ENCODE measurements at places on chromosomes 12 and 14. TPM values are rescaled to one million over a fixed set of nuclear protein-coding genes. Genes with fewer than 3 reads are reported as not detected.

DNA sequence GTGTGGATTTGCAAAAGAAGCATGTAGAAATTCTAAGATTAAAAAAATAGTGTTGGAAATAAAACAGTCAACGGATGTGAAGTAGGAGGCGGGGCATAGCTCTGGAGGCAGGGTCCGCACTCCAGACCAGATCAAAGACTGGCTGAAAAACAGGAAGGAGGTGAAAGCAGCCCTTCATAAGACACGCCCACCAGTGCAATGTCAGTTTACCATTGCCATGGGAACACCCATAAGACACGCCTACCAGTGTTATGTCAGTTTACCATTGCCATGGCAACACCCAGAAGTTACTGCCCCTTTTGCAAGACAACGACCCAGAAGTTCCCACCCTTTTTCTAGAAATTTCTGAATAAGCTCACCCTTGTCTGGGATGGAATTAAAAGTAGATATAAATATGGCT, 87.1 kb downstream of the FZD10 start:
- no peak for DNase-seq

DNA sequence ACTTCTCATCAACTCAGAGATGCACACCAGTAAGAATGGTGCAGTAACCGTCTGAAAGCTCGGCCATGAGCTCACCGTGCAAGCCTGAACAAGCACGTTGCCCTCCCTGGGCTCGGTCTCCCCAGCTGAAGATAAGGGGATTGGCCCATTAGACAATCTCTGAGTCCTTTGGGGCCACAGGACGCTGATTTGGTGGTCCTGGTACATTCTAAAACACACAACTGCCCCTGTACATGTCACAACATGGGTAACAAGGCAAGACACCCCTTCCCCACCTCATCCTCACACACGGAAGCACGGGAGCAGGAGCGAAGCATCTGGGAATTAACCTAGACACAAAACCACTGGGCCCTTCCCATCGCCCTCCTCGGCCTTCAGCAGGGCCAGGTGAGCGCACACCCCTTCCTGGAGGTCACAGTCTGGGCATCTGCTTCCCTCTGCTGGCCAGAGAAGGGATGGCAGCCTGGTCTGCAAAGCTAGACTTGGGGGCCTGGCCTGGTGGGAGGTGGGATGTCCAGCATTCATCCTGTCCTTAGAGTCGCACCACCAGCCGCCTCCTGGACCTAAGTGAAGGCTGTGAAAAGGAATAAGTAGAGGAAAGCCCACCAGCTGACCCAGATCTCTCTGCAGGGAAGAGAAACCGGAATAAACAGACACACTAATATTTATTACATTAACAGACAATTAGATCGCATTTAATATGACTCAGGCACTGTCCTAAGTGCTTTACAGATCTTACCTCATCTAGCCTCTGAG, 18.9 kb upstream of the SMUG1 start:
- DNase-seq: peak; percentile 81

GRCh38 chr14:63478437-63478852, 64.7 kb downstream of the PPP2R5E start:
- no peak for DNase-seq

DNA sequence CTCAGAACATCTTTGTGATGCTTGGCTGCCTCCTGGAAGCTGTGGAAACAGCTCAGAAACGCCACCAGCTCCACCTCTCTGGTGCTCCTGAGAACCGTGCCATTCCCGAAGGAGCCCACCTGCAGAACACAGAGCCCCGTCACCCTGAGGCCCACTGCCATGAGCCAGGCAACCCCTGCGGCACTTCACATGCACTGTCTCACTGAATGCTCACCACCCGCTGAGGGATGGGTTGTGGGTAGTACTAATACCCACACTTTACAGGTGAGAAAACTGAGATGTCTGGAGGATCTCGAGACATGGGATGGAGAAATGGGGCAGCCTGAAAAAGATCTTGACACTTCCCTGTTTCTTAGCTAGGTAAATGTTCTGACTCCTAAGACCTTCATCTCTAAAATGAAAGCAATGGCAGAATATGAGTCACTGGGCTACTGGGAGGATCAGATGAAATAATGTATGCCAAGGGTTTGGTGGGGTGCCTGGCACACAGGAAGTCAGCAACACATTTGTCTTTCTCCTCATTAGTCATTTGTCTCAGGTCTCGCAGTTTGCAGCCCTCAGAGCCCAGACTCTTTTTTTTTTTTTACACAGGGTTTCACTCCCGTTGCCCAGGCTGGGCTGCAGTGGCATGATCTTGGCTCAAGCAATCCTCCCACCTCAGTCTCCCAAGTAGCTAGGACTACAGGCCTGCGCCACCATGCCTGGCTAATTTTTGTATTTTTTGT, 5.3 kb downstream of the OASL start:
- DNase-seq: no peak

GRCh38 chr12:123010681-123011080, 30.2 kb downstream of the ARL6IP4 start:
- no peak for DNase-seq

DNA sequence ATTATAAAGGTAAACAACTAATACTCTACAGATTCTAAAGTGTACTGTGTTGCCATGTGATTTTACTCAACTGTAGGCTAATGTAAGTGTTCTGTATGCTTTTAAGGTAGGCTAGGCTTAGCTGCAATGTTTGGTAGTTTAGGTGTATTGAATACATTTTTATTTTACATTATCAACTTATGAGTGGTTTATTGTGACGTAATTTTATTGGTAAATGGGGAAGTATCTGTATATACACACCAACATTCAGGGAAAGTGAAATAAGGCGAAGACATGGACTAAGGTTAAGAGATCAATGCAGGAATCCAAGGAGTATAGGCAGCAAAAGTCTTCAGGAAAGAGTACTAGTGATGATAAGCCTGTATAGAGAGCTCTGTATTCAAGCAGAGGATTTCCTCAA, 365.8 kb upstream of the MGAT4C start:
- DNase-seq: no peak

DNA sequence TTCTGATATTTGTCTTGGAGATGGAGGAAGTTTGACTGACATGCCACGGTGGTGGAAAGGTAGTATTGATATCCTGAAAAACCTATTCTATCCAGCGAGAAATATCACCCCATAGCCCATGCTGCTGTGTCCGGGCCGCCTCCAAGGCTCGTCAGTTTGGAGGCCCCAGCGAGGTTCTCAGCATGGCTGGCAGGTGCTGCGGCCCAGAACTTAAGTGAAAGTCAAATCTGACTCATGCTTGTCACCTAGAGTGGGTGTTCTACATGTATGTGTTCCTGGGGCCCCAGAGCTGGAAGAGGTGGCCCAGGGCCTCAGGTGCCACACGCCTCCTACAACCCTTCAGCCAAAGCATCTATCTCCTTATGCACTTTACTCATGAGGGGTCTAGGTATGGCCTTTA, 92.9 kb downstream of the GCH1 start:
- no peak for DNase-seq

DNA sequence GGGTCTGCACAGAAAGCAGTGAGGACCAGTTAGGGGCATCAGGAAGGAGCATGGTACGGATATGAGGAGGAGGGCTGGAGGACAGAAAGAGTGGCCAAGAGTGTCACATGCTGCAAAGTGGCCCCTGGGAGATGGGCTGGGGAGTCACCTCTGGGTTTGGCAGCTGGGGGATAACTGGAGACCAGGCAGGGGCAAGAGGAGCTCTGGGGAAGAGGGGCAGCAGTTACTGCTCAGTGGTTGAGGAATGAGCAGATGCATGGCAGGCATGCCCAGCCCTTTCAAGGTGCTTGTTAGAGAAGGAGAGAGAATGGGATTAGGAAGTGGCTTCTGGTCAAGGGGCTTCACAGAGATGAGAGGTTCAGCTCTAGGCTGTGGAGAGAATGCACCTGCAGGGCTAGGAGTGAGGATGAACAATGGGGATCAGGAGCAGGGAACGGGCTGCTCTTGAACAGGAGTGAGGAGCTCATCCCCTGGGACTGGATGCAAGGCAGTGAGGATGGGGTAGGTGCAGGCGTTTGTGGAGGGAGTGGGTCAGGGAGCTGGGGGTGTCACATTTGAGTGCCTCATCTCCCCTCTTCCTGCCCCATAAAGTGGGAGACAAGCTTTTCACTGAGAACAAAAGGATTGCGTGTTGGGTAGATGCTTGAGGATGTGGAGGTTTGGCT, 127.5 kb downstream of the PAPOLA start:
- DNase-seq: no peak

DNA sequence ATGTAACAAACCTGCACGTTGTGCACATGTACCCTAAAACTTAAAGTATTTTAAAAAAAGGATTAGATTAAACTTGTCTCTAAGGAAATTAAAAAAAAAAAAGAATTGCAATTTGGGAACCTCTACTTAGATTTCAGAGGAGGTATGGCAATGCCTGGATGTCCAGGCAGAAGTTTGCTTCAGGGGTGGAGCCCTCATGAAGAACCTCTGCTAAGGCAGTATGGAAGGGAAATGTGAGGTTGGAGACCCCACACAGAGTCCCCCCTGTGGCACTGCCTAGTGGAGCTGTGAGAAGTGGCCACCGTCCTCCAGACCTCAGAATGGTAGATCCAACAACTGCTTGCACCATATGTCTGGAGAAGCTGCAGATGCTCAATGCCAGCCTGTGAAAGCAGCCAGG, 279.6 kb upstream of the CCDC196 start:
- no peak for DNase-seq

DNA sequence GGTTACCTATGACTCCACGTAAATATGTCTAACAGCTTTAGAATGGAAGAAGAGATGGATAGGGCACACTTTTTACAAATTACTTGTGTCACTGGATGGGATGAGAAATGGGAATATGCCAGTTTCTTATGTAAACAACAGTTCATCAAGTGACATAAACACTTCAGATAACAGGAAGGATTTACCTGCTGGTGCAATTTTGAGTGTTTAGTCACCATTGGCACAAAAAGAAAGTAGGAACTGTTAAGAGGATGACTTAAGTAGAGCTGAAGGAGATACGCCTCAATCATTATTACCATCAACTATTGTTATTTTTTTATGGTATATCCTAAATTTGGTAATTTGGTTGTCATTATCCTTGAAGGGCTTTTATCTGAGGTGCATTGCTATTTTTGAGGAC, 83.2 kb downstream of the RMST start:
- no peak for DNase-seq

DNA sequence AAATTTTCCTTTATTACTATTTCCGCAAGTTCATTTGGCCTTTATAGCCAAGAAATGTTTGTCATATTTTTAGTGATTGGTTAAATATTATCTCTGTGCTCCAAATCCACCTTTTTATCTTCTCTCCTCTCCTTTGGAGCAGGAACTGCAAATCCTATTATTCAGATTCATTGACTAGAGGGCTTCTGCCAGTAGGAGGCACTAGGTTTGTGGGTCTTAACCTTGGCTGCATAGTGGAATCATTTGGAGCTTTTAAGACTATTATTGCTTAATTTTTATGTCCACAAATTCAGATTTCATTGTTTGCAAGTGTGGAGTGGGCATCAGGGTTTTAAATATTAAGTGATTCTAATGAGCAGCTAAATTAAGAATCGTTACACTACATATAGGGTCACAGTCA, 75.3 kb upstream of the SYT10 start:
- DNase-seq: no peak

DNA sequence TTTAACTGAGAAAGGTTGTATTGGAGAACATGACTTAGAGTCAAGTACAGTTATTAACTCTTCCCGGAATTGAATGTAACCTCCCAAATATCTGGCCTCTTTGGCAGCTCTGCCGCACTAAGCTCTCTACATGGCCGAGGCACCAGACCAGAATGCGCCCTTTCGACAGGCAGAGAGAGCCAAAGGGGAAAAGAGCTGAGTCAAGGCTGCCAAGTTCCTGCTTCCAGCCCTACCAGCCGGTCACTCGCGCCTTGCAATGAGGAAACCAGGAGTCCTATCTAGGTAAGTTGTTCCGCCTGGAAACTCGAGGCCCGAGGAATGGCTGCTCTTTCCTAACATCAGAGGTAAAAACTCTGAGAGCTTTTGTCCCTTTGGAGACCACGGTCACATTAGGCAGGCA, 172.2 kb downstream of the BRMS1L start:
- DNase-seq: no peak

PLBD1 gene
- total RNA-seq: 16.2 TPM

GPHB5 gene
- not detected for total RNA-seq

GALNT8 gene
- 1.1 TPM for total RNA-seq

SLC17A8 gene
- not detected for total RNA-seq

All from sigmoid colon (tissue), 7 donors.